ENCODE measurements at places on chromosomes 1 and 21. TPM values are rescaled to one million over a fixed set of nuclear protein-coding genes. Genes with fewer than 3 reads are reported as not detected.

Gene TMEM51
- total RNA-seq, result 0.11 TPM

Gene CFHR2
- not detected for total RNA-seq

Gene TLCD4
- total RNA-seq, result 0.04 TPM

Gene GPA33
- total RNA-seq, result 0.66 TPM

Gene PIGR
- total RNA-seq, result 0.04 TPM

Gene TIAM1
- 37.3 TPM for total RNA-seq

Gene LCE2A
- not detected for total RNA-seq

Gene RIIAD1
- not detected for total RNA-seq

Gene SPRR1A
- not detected for total RNA-seq

Gene TSPAN2
- total RNA-seq, result 2.0 TPM

Gene PTCH2
- 1.7 TPM for total RNA-seq

Gene DCST1
- total RNA-seq, result not detected

Gene IFI44
- total RNA-seq, result 7.6 TPM

Gene BNIPL
- 0.75 TPM for total RNA-seq

Gene PLPPR5
- not detected for total RNA-seq

Gene PADI3
- not detected for total RNA-seq

Gene C1orf21
- total RNA-seq, result 6.8 TPM

Gene TTC34
- total RNA-seq, result 1.1 TPM

Gene EPHA10
- 0.04 TPM for total RNA-seq

Gene CFAP45
- total RNA-seq, result 0.75 TPM

Gene FCRL2
- total RNA-seq, result not detected

Gene SERPINC1
- not detected for total RNA-seq

Gene TMPRSS15
- not detected for total RNA-seq

Gene KRTAP6-2
- not detected for total RNA-seq

Gene USH2A
- not detected for total RNA-seq

Gene SPRR2E
- total RNA-seq, result not detected

Gene KCNJ10
- total RNA-seq, result not detected

Gene RAB4A
- 34.9 TPM for total RNA-seq

Gene ELAPOR1
- total RNA-seq, result 13.9 TPM

Gene UBL4B
- not detected for total RNA-seq

Gene CR1
- total RNA-seq, result 3.7 TPM

Gene PROK1
- total RNA-seq, result not detected

Gene MIXL1
- total RNA-seq, result not detected

Gene FAM78B
- total RNA-seq, result 0.22 TPM

Gene LENEP
- total RNA-seq, result 0.72 TPM

Gene NEK2
- 14.1 TPM for total RNA-seq

Gene RCSD1
- total RNA-seq, result 47.9 TPM

Gene PAPPA2
- 0.29 TPM for total RNA-seq

Gene HPDL
- total RNA-seq, result 41.5 TPM

Gene RGS8
- not detected for total RNA-seq

Gene CHIA
- not detected for total RNA-seq

Gene CHRM3
- total RNA-seq, result not detected
